ENCODE measurements at places on chromosomes 2 and 18. TPM values are rescaled to one million over a fixed set of nuclear protein-coding genes. Genes with fewer than 3 reads are reported as not detected.

GRCh38 chr18:29652797-29653196, 1389.7 kb downstream of the DSC3 start:
- DNase-seq = no peak

BOLL gene
- polyA plus RNA-seq = not detected

TTC32 gene
- 37.2 TPM for polyA plus RNA-seq

FKBP1B gene
- polyA plus RNA-seq = 10.9 TPM

Data from left renal cortex interstitium (tissue), 4 donors.